ENCODE measurements at places on chromosomes 7 and 10.

DNA sequence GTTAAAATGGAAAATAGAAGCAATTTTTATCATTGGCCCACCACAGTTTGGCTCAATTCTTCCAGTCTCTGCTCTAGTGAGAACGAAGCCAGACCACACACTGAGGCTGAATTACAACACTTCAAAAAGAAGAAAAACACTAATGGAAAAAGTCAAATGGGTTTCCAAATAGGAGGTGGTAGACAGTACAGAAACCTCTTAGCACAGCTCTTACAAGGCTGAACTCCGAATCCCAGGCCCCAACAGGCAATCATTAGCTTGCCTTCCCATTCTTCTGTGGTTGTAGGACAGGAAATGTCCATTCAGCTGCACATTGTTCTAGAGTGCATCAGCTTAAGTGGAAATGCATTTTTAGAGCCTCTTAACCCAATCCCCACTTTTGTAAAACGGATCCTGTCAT, 115.1 kb upstream of the MEOX2 start:
- DNase-seq, result no peak

GRCh38 chr7:94374231-94374630, 20.5 kb upstream of the COL1A2 start:
- no peak for DNase-seq

DNA sequence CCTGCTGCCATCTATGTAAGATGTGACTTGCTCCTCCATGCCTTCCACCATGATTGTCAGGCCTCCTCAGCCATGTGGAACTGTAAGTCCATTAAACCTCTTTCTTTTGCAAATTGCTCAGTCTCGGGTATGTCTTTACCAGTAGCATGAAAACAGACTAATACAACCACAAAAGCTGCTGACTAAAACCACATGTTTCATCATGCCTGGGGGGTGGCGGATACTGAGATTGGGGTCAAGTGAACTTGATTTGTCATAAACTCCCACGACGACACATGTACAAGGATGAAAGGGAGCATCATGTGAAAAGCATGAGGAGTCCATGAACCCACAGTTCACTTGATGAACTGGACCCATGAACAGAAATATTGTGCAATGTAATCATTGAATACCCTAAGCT, 134.9 kb upstream of the ANK3 start:
- no peak for DNase-seq

- no peak for DNase-seq
Measured at GRCh38 chr10:119395280-119396007, 147.1 kb downstream of the RGS10 start.

GRCh38 chr7:47266131-47266706, 315.7 kb downstream of the TNS3 start:
- DNase-seq, result peak; percentile 30

DNA sequence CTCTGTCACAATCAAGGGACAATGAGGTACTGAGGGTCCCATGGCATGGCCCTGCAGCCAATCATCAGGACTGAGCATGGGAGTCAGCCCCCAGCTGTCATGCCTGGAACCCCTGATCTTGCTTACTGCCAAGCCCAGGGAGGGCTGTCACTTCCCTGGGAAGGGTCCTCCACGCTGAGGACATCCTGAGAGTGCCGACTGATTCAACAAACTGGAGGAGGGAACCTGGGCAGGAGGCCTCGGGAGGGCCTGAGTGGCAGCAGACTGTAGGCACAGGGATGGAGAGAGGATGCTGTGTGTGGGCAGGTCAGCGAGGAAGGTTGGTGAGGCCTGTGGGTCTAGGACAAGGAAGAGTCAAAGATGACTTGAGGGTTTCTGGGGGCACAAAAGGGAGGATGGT, 154.3 kb downstream of the ZNF248 start:
- no peak for DNase-seq

DNA sequence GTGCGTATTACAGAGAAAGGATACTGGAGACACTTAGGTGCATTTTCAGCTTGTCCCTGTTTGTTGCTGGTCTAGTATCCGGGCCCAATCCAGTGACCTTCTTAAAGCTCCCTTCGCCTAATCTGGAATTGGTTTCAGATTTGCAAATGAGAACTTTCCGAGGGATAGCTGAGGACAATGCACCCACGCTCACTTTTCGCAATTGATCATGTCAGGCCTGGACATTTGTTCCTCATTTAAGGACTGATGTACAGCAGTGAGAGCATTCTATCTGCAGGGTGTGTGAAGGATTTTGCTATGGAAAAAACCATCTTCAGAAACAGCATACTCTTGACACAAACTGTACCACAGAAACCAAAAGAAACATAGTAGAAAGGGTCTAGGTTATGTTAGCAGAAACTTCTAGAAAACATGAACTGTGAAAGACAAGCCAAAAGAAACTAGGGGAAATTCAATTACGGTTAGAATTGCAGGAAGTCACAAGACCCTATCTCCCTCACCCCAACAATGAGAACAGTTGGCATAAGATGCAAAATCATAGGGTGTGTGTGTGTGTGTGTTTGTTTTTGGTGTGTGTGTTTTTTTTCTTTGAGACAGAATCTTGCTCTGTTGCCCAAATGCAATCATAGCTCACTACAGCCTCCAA, 331.1 kb downstream of the CALN1 start:
- no peak for DNase-seq

DNA sequence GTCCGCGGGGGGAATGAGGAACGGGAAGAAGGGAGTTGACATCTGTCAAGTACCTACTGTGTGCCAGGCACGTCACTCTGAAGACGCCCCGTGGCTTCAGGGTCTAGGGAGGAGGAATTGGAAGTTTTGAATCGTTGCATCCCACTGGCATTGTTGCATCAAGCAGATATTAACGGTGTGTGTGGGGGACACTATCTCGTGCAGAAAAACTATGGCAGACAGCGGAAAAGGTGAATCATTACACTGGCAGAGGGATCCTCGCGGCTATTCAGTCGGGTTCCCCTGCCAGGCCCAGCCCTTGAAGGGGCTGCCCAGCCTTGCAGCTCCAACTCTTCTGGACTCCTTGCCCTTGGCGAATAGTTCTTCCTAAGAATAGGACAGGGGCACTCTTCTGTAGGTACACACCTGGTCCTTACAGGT, 1.0 kb upstream of the KIAA1549 start:
- DNase-seq, result no peak

GRCh38 chr7:585873-586272, 66.2 kb upstream of the PDGFA start:
- no peak for DNase-seq

DNA sequence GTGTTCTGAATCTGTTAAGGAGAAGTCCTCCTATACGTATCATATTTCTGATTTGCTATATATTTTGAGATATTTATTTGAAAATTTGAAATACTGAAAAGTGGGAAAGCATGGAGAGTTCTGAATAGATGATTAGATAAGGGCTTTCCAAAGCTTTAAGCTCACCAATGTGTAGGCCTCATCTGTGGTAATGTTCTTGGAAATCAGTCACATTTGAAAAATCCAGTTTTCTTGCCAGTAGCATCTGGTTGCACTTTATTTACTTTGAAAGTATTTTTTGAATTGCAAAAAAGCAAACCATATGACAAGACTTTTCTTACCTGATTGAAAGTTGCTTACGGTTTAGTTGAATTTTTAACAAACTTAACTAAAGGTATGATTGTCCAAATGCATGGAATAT, 21.7 kb downstream of the ADD3 start:
- no peak for DNase-seq

- no peak for DNase-seq
Measured at GRCh38 chr10:68526634-68527307, 552 bp downstream of the SLC25A16 start.

DNA sequence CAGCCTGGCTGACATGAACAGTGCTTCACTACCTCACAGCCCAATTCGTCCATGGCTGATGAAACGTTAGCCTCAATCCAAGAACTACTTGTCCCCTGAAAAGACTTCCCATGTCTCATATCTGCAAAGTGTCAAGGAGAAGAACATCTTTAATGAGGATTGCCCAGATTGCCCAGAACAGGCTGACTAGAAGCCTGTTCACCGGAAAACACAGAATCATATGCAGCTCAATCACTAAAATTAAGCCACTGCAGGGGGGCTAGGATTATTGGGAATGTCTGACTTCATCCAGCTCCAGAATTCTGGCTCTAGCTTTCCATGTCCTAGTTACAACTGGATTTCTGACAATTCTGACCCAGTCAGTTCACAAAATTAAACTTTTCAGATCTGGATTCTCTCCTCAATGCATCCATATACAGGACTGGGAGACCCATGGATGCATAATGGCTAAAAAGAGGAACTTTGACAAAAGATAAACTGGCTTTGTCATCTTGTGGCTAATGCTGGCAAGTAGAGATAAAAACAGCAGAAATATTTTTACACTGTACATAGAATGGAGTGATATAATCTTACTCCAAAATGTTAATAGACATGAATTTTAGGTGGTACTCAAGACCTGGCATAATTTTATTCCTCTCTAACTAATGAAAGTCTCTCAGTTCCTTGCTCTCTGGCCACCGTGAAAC, 467.0 kb upstream of the POT1 start:
- DNase-seq, result no peak

DNA sequence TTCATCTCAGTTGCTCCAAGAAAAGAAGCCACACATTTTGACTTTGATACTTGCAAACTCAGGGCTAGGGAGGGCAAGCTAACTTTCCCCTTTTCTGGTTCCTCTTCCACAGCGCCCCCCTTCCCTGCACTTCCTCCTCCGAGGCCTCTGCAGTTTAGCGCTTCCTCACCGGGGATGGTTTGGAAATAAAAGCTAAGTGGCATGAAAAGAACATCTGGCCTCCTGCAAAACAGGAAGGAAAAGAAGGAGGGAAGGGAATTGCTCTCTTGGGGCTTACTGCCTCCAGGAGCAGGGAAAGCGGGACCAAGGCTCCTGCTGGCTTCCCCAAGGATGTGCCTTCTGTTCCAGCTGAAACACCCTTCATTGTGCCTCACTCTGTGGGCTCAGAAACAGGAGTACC, 42.3 kb downstream of the PRKCQ start:
- no peak for DNase-seq

- DNase-seq, result no peak
Measured at GRCh38 chr10:77554996-77555397, 82.6 kb downstream of the KCNMA1 start.

- no peak for DNase-seq
Measured at GRCh38 chr7:93921607-93922566, at the start of gene GNG11. Gene GNG11 (plus strand): TSS chr7:93921735. CDS start chr7:93922138, 403 bp downstream.

DNA sequence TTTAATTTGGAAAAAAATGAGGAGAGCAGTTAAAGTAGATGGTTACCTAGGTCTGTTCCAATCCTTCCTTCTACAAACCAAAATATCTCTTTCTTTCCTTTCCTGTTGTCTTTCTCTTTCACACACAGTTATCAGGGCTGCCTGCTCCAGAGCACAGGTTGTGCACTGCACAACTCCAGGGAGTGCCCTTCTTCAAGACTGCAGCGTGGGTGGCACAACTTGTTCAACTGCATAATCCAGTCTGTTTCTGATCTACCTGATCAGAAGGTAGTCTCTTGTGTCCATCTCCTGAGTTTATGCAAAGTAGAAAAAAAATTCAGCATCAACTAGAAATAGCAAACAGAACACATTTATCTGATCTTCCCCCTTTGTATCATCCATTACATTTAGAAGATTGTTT, 78.1 kb upstream of the COL13A1 start:
- DNase-seq, result no peak

DNA sequence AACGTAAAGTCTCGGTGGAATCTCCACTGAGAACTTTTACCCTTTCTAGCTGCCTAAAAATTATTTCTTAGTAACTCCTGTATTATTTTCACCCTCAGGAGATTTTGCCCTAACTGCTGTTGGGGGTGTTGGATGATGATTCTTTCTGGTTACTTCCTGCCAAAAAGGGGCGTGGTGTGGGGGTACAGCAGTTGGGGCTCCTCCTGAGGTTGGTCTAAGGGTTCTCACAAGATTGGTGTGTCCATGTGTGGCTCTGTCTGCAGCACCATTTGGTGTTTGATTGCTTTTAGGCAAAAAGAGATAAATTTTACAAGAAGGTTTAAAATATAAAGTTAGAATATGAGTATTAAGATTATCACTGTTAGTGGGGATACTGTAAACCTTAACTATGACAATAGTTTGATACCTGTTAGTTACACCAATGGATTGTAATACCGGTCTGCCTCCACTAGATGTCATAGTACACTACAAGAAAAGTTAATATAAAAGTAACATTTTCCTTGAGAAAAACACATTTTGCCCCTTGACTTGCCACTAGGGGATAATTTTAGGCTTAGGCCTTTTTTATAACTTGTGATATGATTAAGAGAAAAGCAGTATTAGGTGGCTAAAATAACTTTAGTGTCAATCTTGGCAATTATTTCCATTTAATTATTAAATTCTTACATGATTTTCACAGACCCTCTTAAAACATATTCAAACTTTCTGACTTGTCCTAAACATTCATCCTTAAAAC, 928.7 kb downstream of the IPMK start:
- DNase-seq, result peak; percentile 43

DNA sequence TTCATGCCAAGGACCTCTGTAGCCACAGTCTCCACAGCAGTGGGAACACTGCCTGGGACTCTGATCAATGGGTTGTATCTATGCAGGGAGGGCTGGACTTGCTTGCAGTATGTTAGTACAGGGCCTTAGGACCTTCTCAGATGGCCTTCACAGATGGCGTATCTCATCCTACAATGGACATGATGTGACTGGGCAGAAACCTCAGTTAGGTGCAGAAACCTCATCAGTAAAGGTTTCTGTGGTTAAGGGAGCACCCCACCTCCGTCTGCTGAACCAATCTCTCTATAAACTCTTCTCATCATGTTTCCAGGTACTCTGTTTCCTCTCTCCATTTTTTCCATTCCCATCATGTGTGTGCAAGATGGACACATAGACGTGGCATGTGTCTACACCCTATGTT, 154.9 kb downstream of the EVX1 start:
- DNase-seq, result no peak

DNA sequence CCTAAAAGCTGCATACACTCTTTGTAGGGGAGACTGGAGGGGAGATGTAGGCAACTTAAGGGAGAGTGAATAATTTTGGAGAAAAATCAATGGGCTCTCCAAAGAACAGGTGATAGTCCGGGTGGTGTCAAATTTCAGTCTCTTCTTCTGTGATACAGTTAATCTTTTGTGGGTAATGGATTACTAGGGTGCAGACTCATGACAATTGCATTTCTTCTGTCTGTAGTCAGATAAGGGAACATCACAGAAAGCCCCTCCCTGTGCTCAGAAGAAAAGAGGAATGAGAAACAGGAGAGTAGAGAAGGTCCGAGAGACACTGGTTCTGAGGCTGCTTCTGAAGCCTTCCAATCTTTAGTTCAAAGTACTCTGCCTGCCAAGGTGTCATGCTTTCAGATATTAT, 1140.7 kb upstream of the LRRN3 start:
- no peak for DNase-seq

DNA sequence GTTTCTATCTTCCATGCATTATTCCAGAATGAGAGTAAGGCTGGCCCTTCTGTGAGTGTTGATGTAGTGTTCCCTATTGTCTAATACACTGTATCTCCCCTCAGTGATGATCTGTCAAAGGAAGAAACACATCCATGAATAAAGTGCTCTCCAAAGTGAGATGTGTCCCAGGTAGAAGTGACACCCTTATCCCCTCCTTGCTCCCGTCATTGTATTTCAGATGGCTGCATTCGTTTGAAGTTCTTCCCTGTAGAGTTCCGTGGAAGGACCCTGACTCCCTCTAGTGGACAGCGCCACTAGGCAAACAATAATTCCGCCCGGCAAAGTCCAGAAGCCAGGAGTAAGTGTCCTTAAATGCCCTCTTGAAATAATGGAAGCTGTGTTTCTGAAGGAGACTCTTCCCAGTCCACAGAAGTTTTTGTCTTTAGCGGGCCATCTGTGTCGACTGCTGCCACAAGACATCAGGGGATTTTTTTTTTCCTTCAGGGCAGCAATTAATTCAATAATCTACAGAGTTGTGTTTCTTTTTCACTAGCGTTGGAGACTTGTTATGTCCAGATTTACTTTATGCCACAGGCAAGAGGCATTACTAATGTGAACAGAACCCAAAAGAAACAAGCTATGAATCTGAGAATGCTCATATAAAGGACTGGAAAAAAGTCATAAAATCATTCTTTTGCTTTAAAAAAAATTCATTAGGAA, 64.6 kb downstream of the THNSL1 start:
- peak; percentile 53 for DNase-seq
